Activated naive CD8-positive, alpha-beta T cell treated with anti-CD3 and anti-CD28 coated beads for 36 hours (primary cell): ENCODE measurements at places on chromosomes 7 and 10.

- no peaks in the 10 kb centered on the region for H3K36me3 ChIP-seq
- no peaks in the 10 kb centered on the region for H3K4me1 ChIP-seq
- no peaks in the 10 kb centered on the region for H3K27me3 ChIP-seq
These were observed 634.2 kb upstream of the COBL start for GRCh38 chr7:51950813-51951212.

- no peak overlapping the region for H3K4me3 ChIP-seq
- peak overlapping the region; percentile 25 for H3K27ac ChIP-seq
- H3K27me3 ChIP-seq, result no peaks in the 10 kb centered on the region
- DNase-seq, result no peak
- H3K4me1 ChIP-seq, result peaks cover 50% of the 10 kb centered on the region
These were observed 135.2 kb upstream of the GDF10 start for GRCh38 chr10:47164800-47165128.

DNA sequence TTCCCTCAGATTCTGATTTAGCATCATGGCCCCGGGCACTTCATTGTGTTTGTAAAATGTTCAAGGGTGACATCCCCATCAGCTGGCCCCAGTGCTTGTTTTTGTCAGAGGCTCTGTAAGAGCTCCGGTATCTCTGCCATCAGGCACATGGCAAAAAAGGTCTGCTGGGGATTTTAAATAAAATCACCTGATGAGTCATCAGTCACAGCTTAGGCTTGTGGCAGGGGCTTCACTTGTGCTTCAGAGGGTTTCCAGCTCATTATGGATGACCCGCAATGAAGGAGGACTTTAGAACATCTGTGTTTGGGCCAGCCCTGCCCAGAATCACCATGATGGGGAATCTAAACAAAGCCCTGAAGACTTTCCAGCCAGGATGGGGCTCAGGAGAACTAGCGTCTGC lies 259.9 kb downstream of the ZEB1 start:
- H3K27me3 ChIP-seq, result no peaks in the 10 kb centered on the region
- no peak overlapping the region for H3K27ac ChIP-seq
- no peak for DNase-seq
- H3K4me3 ChIP-seq, result no peak overlapping the region

GRCh38 chr10:583433-583832 lies 106.0 kb downstream of the DIP2C start:
- H3K4me3 ChIP-seq, result no peak overlapping the region
- H3K36me3 ChIP-seq, result no peaks in the 10 kb centered on the region
- H3K27ac ChIP-seq, result no peak overlapping the region

DNA sequence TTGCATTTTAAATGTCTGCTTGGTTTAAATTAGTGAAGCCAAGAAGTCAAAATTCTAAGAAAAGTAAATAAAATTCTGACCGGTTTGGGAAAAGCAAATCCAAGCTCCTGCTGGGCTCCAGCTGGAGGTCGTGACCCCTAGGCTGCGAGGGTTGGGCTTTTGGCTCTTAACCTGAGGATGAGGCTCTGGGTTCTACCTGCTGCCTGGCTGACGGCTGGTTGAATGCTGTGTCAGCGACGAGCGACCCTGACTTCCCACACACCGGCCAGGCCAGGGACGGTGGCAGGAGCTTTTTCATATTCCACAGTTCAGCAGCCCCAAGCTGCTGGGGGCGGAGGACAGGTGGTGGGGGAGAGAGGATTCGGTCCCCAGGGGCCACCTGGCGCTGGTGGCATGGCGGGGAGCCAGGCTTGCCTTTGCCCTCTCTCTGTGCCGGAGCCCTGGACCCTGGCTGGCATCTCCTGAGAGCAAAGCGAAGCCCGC lies 843 bp upstream of the PLPP4 start:
- peak overlapping the region; percentile 52 for H3K4me3 ChIP-seq
- H3K27me3 ChIP-seq, result peaks cover 47% of the 10 kb centered on the region
- no peaks in the 10 kb centered on the region for H3K4me1 ChIP-seq

DNA sequence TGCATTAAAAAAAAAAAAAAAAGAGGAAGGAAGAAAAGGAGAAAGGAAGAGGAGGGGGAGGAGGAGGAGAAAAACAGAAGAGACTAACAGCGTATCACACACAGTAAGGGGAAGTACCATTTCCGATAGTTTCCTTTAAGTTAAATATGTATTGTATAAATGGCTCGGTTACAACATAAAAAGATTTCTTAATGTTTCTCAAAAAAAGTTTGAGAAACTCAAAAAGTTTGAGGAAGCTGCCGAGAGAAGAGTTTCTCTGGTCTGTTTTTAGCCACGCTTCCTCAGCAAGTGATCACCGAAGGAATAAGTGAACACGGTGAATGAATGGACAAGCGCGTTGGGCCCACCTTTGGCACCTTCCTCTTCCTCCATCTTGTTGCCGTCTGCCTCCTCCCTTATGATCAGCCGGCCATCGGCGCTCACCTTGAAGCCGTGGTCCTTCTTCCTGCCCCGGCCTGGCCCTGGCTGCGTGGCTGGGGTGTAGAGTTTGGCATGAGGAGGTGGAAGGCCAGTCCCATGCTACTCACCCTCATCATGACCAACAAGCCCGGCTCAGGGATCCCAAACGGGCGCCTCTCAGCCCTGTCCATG lies 31.3 kb upstream of the FRAT2 start:
- H3K27ac ChIP-seq, result peak overlapping the region; percentile 20
- no peak overlapping the region for H3K4me3 ChIP-seq
- H3K4me1 ChIP-seq, result no peaks in the 10 kb centered on the region
- H3K36me3 ChIP-seq, result peaks cover 22% of the 10 kb centered on the region

DNA sequence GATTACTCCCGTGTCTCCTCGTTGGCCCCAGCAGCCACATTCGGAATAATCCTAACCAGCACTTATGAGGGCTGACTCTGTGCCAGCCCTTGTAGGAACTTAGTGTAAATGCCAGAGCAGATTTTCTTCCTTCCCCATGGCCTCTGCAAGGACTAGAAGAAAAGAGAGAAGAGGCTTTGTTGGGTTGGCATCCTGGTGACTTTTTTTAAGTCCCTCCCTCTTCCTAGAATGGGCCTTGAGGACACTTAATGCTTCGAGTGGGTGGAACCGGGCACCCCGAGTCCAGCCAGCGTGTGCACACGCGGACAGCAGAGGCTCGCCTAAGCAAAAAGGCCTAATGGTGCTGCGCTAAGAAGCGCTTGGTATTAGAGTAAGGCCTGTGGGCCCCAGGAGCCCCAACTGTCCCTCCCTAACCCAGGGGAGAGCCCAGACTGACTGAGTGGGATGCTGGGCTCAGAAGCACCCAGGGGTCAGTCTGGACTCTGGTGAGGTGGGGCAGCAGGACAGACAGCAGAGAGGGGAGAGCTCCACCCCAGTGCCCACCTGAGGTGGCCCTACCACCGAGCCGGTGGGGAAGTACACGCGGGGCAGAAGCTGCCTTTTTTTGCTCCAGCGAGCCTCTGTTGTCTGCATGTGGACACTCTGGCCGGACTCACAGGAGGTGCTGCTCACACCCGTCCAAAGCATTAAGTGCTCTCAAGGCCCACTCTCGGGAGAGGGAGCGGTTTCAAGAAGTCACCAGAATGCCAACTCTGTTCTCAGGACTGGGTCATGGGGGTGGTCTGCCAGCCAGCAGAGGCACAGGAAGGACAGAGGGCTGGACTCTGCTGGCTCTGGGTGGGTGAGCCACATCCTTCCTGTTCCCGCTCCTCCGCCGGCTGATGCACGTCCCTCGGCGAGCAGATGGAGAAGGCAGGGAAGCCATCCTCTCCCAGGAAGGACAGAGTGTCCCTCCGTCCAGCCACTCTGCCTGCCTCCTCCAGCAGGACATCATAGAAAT lies 12.5 kb downstream of the ITPRIP start:
- peak overlapping the region; percentile 32 for H3K4me3 ChIP-seq
- peak overlapping the region; percentile 65 for H3K27ac ChIP-seq
- H3K36me3 ChIP-seq, result peaks cover 29% of the 10 kb centered on the region
- H3K27me3 ChIP-seq, result no peaks in the 10 kb centered on the region
- H3K4me1 ChIP-seq, result peaks cover 92% of the 10 kb centered on the region

- no peak for DNase-seq
- no peaks in the 10 kb centered on the region for H3K4me1 ChIP-seq
- H3K4me3 ChIP-seq, result no peak overlapping the region
- no peaks in the 10 kb centered on the region for H3K36me3 ChIP-seq
- H3K27me3 ChIP-seq, result peaks cover 4% of the 10 kb centered on the region
These were observed 92.1 kb downstream of the AUTS2 start for GRCh38 chr7:69690329-69690728.

DNA sequence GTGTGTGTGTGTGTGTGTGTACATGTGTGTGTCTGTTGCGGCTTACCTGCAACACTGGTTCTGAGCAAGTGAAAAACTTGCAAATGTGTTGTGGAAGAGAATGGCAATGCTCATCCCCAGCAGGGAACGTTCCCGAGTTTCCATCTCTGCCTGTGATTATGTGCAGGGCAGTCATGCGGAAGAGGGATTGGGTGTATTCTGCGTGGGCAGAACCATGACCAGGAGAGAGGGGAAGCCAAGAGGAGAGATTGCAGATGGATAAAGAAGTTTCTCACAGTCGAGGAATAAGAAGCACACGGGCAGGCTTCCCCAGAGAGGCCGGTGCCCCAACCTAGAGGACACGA lies 99.9 kb downstream of the CTBP2 start:
- peaks cover 59% of the 10 kb centered on the region for H3K27me3 ChIP-seq
- no peaks in the 10 kb centered on the region for H3K36me3 ChIP-seq
- peaks cover 14% of the 10 kb centered on the region for H3K4me1 ChIP-seq
- no peak overlapping the region for H3K4me3 ChIP-seq

DNA sequence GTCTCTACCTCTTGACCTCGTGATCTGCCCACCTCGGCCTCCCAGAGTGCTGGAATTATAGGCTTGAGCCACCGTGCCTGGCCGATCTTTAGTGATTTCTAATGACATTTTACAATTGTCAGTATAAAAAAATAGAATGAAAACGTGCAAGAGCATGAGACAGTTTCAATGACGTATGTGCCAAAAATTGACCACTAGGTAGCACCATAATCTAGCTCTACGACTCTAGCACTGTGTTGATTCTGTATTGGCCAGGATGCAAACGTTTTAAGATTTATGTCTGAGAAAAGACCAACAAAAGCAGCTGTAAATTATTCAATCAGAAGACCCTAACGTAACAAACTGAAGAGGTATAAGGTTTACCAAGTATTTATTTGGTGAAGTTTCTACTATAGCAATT lies 25.4 kb upstream of the EXOC6 start:
- H3K4me1 ChIP-seq, result peaks cover 6% of the 10 kb centered on the region
- no peak for DNase-seq
- H3K36me3 ChIP-seq, result no peaks in the 10 kb centered on the region
- H3K4me3 ChIP-seq, result no peak overlapping the region
